ENCODE measurements at places on chromosomes 3 and 15.

DNA sequence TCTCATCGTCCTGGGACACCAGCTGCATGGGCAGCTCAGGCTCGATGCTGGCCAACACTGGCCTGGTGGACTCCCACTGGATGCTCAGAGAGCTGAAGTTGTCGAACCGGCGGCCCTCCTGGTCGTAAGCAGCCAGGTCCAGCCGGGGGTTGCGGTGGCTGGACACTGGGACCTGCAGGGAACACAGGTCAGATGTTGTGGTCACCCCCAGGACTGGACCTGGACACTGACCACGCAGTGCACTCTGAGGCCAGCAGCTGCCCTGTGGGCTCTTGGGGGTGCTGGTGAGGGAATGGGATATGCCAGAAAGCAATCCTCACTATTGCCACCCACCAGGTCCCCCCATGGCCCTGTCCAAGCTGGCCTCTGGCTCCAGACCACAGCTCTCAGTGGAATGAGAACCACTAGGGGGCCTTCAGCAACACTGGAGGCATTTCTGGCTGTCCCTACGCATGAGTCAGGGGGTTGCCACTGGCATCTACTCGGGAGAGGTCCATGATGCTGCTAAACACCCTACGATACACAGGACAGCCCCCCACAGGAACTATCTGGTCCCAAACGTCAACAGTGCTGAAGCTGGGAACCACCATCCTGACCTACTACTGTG, 66.1 kb downstream of the NUP210 start:
- DNase-seq, result no peak

DNA sequence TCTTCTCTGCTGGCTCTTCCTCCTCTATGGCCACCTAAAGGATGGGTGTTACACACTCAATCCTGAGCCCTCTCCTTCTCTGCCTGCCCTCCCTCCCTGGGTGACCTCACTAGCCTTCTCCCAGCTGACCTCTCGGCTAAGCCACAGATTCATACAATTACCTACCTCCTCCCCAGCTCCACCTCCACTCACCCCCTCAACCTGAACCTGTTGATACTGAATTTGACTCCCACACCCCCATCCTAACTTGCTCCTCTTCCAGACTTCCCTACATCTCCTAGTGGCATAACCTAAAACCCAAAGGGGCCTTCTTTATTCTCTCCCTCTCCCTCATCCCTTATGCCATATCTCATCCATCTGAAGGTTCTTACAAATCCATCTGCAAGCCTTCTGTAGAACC, 17.1 kb downstream of the HOMER2 start:
- no peak for DNase-seq

- no peak for DNase-seq
These were observed 36.7 kb upstream of the MFGE8 start for GRCh38 chr15:88949734-88950400.

- DNase-seq, result no peak
These were observed 18.4 kb upstream of the ZBTB47 start for GRCh38 chr3:42635111-42635510.

- no peak for DNase-seq
These were observed 28.4 kb downstream of the CRTC3 start for GRCh38 chr15:90558171-90558573.

DNA sequence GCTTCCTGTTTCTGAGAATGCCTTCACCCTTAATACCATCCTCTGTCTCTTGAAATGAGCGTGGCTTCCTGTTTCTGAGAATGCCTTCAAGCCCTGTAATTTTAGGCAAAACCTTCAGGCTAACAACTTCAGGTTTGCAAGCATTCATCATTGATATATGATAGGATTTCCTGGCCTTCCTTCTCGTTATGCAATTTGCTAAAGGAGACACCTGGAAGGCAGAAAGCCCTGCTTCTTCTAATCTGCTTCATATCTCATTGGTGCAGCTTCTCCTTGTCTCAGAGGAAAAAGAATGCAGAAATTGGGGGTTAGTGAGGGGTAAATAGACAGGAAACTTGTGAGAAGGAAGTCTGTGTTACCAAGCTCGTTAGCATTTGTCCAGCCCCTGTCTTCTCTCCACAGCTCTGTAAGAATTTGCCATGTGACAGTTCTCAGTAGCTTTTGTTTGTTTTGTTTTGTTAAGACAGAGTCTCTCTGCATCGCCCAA, 7.3 kb downstream of the ARL6IP5 start:
- no peak for DNase-seq

GRCh38 chr3:12707449-12707848, 43.5 kb upstream of the RAF1 start:
- DNase-seq, result no peak

GRCh38 chr15:62964251-62964650, 78.3 kb upstream of the TPM1 start:
- DNase-seq, result no peak

- DNase-seq, result no peak
These were observed 62.4 kb upstream of the GOLGA6B start for GRCh38 chr15:72592097-72592496.

- DNase-seq, result no peak
These were observed 75.7 kb upstream of the BNIP2 start for GRCh38 chr15:59764775-59765174.

DNA sequence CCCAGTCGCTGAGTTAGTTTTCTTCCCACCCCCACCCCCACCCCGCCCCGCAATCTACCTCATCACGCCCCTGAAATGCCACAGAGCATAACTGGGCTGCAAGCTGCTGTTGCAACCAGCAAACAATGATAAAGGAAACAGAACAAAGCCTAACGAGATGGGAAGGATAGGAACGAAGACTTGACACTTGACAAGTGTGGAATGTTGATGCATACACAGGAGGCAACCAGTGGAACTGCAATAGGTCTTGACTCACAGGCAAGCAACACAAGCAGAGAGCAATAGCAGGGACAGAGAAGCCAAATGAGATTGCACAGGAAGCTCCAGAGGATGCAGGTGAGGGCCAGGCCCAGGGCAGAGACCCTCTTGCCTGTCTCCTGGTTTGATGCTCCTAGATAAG, 225.9 kb downstream of the IGSF11 start:
- no peak for DNase-seq

GRCh38 chr3:171980578-171981270, 58.7 kb upstream of the FNDC3B start:
- DNase-seq, result no peak

DNA sequence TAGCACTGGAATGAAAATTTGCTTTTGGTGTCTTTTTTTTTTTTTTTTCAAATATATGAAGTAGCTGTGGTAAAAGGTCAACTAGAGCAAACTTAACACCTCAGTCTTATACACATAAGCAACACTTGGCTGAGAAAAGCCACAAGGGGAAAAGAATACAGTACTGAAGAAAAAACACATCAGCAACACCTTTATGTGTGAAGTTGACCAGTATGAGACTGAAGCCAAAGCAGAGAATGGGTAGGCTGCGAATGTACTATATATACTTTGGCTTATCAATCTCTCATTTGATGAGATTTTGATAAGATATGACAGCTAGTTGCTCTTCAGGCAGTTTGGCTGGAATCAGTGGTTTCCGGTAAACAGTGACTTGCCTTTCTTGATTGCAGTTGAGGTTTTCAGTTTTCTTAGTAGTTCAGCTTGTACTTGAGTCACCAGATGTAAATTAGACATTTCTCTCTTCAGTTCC, 22.0 kb upstream of the ZCWPW2 start:
- DNase-seq, result no peak

DNA sequence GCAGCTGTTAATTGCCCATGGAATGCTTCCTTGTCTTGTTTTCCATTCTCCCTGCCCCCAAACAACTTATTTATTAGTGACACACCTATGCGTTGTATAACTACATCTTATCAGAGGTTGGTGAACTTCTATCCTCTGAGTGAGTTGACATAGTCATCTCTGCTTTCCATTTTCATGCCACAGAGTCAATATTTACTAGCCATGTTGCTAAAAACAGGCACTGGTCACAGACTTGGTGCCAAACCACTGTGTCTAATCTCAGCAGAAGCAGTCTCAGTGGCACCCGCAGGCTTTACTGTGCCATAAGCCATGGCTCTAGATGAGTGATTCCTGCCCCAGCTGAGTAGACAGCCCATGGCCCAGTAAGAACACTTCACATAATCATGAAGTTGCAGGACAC, 26.5 kb downstream of the DAPK2 start:
- DNase-seq, result no peak

- no peak for DNase-seq
These were observed 2.1 kb downstream of the ITGA11 start for GRCh38 chr15:68429691-68430470.

DNA sequence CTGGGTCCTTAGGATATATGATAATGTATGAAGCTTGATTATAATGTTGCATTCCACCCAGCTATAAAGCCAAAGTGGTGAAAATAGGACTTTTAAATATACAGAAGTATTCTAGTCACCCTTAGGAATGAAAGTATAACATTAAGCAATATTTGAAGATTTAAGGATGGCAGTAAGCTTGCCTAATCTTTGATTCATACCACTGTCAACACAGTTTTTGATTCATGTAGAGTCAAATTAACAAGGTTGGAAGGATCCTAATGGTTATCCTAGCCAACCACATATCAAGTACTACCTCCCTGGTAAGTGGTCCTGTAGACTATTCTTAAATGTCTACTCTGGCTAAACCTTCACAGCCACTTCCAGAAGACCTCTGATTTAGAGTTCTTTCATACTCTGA, 18.6 kb downstream of the ARIH1 start:
- no peak for DNase-seq

DNA sequence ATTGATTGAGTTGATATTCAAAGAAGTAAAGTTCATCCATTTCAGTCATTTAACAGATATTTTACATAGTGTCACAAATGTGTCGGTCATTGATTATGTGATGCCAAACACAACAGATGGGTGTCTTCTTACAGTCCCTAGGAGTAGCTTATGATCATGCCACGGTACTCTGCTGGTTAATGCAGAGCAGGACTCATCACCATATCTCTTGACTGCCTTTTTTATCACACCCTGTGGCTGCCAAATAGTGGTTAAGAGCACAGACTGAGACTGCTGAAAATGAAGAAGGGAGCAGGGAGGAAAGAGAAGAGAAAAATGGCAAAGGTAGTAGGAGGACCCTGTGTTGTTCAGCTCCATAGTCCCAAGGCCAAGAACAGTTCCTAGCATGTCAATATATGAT, 12.8 kb upstream of the TIMMDC1 start:
- DNase-seq, result no peak
